H4 (cell line): ENCODE measurements at places on chromosomes 3 and 15. TPM values are rescaled to one million over a fixed set of nuclear protein-coding genes. Genes with fewer than 3 reads are reported as not detected.

LRRC58 gene
- 26.3 and 38.2 TPM in 2 replicates for total RNA-seq

CFAP161 gene
- total RNA-seq = 0.25 and 1.7 TPM in 2 replicates

PPM1L gene
- 1.2 and 1.6 TPM in 2 replicates for total RNA-seq

NR2E3 gene
- total RNA-seq = not detected in 2 replicates

GXYLT2 gene
- total RNA-seq = 14.2 and 16.9 TPM in 2 replicates

SEMA6D gene
- total RNA-seq = 7.6 and 10.4 TPM in 2 replicates
